HS-27A (cell line): ENCODE measurements at places on chromosomes 7 and 10.

GRCh38 chr7:136890399-136890798 is 21.9 kb downstream of the CHRM2 start:
- no peak for DNase-seq

GRCh38 chr7:26460351-26461085 is 168.9 kb downstream of the SNX10 start:
- DNase-seq, result no peak

- no peak for DNase-seq
Observed at GRCh38 chr7:150435390-150436073, 14.9 kb upstream of the GIMAP8 start.

DNA sequence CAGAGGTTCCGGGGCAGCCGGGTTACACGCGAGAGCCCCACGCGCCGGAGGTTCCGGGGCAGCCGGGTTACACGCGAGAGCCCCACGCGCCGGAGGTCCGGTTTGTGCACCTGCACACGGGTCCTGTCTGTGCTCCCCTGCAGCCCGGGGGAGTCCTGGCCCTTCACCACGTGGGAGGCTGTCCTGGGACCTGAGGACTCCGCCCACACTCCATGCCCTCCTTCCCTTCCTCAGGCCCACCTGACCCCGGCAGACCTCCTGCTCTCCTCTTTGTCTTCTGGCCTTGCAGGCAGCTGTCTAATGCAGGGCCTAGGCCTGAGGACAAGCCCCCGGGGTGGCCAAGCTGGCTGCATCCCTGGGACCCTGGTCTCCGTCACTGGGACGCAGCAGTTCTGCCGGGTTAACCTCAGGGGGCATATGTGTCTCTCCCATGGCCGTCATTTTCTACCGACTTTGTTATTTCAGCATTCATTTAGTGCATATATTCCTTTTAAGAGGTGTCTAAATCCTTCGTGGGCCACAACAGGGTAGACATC is 374.6 kb downstream of the DNAJB6 start:
- DNase-seq, result no peak

GRCh38 chr7:42618651-42619360 is 293.1 kb downstream of the C7orf25 start:
- DNase-seq, result no peak

DNA sequence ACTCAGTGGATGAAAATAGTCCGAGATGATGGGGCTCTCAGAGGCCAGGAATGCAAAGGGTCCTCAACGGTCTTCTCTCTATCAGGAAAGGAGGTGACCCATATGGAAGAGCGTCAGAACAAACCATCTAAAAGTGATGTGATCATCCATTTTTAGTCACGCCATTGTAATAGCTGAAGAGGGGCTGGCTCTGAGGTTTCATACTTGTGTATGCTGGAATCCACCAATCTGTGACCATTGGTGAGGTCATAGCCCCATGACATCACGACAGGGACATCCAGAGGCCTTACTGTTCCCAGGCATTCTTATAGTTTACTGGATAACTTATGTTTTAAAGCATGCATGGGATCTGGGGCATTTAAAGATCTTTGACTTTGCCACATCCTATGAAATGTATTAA is 83.6 kb downstream of the C10orf90 start:
- DNase-seq, result no peak

DNA sequence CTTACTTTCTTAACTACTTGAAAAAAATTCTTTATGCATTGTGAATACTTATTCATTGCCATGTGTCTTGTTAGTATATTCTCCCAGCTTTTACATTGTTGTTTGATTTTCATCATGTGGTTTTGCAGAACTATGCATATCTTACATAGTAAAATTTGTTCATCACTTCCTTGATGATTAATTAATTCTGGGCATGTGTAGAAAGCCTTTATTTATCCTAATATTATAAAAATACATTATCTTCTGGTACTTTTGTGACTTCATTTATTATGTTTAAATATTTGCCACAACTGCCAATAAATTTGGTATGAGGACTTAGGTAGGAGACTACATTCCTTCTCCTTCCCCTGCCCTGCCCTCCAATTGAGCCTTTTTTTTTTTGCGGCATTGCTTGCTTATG is 166.0 kb upstream of the ZNF32 start:
- no peak for DNase-seq

- DNase-seq, result no peak
Observed at GRCh38 chr7:1856161-1856887, 186.2 kb downstream of the ELFN1 start.

DNA sequence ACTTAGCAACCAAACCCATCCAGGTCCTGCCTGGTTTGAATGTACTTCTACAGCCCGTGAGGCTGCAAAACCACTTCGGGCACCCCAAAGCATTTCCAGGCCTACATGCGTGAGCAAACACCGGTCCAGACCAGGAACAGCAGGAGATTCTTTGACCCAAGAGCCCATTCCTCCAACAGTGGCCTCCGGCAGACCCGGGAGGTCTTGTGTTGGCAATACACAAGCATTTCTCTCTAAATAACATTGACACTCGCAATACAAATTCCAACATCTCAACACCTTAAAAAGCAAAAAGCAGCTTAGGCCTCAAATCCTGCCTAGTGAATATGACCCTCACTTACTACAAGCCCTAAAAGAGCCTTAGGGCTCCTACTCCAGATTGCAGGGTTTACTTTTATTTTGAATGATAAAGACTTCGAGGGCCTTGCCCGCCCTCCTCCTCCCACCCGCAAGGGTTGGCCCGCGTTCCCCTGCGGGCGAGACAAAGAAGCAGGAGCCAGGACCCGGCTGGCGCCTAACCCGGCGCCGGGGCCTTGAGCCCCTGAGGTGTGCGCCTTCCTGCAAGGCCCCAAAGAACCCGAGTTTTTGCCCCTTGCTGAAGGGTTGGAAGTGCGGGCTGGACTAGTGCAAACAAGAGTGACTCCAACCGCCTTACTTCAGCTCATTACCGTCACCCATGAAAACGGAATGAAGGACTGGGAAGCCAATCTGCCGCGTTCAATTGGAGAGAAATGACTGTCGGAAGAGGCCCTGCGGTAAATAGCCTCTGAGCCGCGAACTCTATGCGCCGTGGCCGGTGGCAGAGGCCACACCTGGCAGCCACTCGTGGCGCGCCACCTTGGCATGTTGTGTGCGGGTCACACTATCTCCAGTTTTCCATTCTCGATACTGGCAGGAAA is 3.4 kb upstream of the DLX6 start:
- no peak for DNase-seq

- no peak for DNase-seq
Observed at GRCh38 chr7:1046722-1047679, 2.7 kb downstream of the GPR146 start.

GRCh38 chr7:24284699-24285506 is 913 bp downstream of the NPY start:
- DNase-seq, result no peak

DNA sequence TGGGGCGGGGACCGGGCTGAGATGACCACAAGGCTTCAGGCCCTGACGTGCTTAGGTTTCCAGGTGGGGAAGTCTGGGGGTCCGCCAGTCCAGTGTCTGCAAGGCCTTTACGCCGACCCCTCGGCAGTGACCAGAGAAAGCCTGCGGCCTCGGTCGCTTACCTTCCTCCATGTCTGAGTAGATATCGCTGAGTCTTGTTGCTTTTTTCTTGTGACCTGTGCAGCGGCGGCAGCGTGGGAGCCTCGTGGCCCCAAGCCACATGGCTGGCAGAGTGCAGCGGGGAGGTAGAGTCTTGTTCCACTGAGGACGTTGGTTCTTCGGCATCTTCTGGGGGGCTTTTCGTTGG is 329 bp downstream of the NOLC1 start:
- no peak for DNase-seq

DNA sequence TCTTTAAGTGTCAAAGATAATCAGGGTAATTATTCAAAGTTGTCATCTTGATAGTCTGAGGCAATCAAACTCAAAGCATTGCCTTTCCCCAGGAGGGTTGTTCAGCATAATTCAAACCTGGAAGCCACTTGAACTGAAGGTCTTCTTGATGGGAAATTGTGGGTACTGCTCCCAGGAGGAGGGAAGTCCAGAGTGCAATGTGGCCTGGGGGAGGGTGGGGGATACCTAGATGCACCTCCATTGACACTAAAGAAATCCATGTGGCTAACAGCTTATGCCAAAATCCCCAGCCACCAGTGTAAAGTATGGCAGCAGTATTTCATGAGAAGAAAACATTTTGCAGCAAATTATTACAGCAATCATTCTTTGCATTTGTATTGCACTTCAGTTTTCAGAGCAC is 114.9 kb downstream of the STRA8 start:
- no peak for DNase-seq

GRCh38 chr10:112039823-112040222 is 143.7 kb downstream of the GPAM start:
- no peak for DNase-seq

DNA sequence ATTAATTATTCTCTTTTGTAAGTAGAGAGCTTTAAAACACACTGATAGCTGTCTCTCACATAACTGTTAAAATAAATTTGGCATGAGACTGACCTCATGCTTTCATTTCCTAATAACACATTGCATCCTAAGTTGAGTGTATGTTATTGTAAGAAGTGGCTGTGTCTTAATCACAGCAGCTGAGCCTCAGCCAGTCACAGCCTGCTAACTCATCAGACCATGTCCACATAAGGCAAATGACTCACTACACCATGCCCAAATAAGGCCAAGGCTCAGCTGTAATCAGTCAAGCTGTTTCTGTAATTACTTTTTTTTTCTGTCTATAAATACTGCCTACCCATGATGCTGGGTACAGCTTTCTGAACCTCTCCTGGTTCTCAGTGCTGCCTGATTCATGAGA is 860.9 kb downstream of the XPNPEP1 start:
- DNase-seq, result no peak

- no peak for DNase-seq
Observed at GRCh38 chr10:95559896-95560277, 1.3 kb downstream of the SORBS1 start.

- DNase-seq, result no peak
Observed at GRCh38 chr7:44119829-44120380, 3.4 kb downstream of the POLD2 start.

GRCh38 chr7:25427721-25428120 is 199.4 kb upstream of the NPVF start:
- no peak for DNase-seq

GRCh38 chr10:17703706-17704105 is 48.3 kb upstream of the TMEM236 start:
- no peak for DNase-seq

DNA sequence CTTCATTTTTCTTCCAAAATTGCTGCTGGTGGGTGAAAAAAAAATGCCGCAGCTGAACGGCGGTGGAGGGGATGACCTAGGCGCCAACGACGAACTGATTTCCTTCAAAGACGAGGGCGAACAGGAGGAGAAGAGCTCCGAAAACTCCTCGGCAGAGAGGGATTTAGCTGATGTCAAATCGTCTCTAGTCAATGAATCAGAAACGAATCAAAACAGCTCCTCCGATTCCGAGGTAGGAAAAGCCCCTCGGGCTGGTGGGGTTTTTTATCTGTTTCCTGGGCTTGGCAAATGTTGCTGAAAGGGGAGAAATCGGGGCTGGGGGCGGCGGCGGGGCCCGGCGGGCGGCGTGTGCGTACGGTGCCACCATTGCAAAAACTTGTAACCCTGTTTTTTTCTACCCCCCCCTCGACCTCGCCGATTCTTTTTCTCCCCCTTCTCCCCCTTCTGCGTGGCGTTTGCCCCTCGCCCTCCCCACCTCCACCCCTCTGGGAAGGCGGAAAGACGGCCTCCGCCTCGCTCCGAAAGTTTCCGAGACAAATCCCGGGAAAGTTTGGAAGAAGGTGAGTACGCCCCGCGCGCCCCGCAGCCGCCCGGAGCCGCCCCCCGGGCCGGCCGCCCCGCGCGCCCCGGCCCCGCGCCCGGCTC is 789 bp downstream of the TCF7L2 start:
- DNase-seq, result no peak

DNA sequence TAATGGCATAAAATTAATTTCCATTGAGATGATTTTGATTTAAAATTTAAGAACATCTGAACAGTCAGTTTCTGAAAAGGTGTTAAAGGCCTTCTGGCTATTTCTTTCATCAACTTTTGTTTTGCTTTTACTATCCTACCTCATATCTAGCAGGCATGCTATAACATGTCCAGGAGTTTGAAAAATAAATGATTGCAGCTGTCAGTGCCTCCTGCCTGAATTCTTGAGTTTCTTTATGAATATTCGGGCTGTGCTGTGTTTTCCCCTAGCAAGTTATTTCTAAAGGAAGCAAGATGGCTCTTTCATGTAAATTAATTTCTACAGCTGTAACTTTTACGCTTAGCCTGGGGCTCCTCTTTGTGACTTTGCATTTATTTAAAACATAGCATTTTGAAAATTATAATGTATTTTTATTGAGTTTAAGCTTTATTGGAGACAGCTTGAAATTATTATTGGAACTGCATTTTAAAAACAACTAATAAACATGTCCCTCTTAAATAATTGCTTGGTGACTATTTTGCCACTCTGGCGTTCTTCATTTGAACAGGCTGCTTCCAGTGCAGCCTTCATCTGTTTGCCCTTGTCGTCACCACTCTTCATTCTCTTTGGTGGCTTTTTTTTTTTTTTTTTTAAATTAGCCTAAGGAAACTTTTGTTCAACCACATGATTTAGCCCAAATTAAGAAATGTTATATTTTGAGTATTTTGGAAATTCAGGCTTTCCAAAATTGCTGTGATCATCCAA is 1083.4 kb upstream of the LRRN3 start:
- no peak for DNase-seq

DNA sequence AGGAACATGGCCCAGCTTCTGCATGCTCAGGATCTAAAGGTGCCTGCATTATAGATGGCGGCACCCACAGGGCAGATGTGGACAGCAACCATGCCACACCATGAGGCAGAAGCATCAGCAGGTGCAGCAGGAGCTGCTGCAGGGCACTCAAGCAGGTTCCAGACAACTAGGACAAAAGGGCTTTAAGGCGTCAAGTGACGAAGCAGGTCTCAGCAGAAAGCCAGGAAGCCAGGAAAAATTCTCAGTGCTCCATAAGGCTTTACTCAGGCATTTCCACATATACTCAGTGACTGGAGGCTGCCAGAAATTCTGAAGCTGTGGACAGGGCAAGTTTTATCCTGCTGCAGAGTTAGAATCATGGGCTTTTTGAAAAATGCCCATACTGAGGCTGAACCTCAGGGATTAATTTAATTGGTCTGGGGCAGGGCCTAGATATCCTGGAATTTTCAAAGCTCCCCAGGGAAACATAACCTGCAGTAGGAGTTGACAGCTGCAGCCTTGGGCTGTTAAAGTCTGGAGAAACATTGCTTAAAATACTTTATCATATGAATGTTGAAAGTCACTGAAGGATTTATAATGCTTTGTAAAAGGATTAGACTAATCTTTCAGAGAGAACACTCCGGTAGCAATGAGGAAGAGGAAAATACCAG is 68.1 kb upstream of the RNF148 start:
- DNase-seq, result no peak
